ENCODE measurements at places on chromosomes 4 and X. TPM values are rescaled to one million over a fixed set of nuclear protein-coding genes. Genes with fewer than 3 reads are reported as not detected.

KIAA0232 gene
- total RNA-seq = 5.8 TPM

TBC1D25 gene
- 9.5 TPM for total RNA-seq

HPSE gene
- 1.1 TPM for total RNA-seq

CXCL10 gene
- 0.08 TPM for total RNA-seq

LEF1 gene
- 0.17 TPM for total RNA-seq

CHIC1 gene
- 5.4 TPM for total RNA-seq

TMEM47 gene
- 0.81 TPM for total RNA-seq

INTU gene
- total RNA-seq = 0.98 TPM

SUPT20HL2 gene
- not detected for total RNA-seq

FREM3 gene
- total RNA-seq = not detected

RHOXF1 gene
- total RNA-seq = not detected

TLR3 gene
- 0.44 TPM for total RNA-seq

PLK4 gene
- total RNA-seq = 15.3 TPM

ITGB1BP2 gene
- 1.0 TPM for total RNA-seq

TAF7L gene
- total RNA-seq = 0.16 TPM

GPR50 gene
- 0.17 TPM for total RNA-seq

CENPVL2 gene
- total RNA-seq = not detected

GAGE1 gene
- total RNA-seq = not detected

CYSLTR1 gene
- not detected for total RNA-seq

AADAT gene
- total RNA-seq = 8.9 TPM

DDX60 gene
- total RNA-seq = 2.0 TPM

ARHGAP36 gene
- total RNA-seq = not detected

DSPP gene
- total RNA-seq = not detected

IGSF1 gene
- total RNA-seq = 0.25 TPM

PCDH19 gene
- 0.16 TPM for total RNA-seq

IL2RG gene
- total RNA-seq = not detected

CXorf49 gene
- total RNA-seq = not detected

ARMCX2 gene
- 0.08 TPM for total RNA-seq

GLOD5 gene
- not detected for total RNA-seq

DGAT2L6 gene
- total RNA-seq = not detected

CSN1S1 gene
- total RNA-seq = not detected

PAGE2B gene
- not detected for total RNA-seq

GLRB gene
- total RNA-seq = 1.4 TPM

RAB41 gene
- not detected for total RNA-seq

All from A549 treated with CORT108297 at 1 μM for 4 hours (cell line).